Stimulated activated CD8-positive, alpha-beta memory T cell treated with anti-CD3 and anti-CD28 coated beads, Interleukin-4, amount 100 ng/mL, for 4 hours (primary cell): ENCODE measurements at places on chromosomes 7 and 10.

GRCh38 chr7:106134241-106134640 is 22.1 kb upstream of the SYPL1 start:
- DNase-seq: no peak

DNA sequence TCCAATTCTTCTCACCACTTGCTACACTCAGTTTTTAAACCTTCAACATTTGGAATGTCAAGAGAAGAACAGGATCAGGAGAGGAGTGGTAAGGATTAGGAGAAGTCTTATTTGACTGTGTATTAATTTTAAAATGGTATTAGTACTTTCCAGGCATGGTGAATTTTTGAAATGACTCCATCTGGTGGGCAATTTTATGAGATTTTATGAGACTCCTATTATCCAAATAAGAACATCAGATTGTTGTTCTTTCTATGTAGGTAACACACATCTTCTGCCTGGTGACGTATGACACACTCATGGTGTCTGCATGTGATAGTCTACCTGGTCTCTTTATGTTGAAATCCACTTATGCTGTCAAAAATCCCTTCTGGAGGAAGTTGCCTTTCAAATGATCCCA is 51.0 kb downstream of the SLC13A1 start:
- DNase-seq: no peak

DNA sequence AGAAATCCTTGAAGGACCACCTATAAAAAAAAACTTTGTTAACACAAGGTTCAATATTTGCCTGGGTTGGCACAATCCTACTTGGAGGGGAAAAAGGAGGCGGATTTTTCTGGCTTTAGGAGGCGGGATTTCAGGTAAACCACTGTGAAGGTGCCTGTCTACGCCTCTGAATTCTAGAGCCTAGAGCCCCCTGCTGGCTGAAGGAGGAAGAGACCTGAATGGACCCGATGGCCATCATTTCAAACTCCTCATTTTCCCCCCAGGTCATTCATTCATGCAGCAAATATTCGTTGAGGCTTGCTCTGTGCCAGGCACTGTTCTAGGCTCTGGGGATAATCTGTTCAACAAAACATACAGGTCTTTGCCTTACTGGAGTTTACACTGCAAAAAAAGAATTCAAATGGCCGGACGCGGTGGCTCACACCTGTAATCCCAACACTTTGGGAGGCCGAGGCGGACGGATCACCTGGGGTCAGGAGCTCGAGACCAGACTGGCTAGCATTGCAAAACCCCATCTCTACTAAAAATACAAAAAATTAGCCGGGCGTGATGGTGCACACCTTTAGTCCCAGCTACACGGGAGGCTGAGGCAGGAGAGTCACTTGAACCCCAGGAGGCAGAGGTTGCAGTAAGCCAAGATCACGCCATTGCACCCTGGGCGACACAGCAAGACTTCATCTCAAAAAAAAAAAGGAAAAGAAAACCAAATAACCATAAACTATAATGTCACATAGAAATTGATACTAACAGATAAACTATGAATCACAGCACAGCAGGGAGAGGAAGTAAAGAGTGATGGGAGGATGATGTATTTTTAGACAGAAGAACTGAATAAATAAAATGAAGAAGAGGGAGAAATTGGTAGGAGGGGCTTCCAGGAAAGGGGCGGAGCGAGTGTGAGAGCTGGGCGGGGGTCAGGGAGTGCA is 90.1 kb upstream of the NFE2L3 start:
- peak; percentile 57 for DNase-seq

DNA sequence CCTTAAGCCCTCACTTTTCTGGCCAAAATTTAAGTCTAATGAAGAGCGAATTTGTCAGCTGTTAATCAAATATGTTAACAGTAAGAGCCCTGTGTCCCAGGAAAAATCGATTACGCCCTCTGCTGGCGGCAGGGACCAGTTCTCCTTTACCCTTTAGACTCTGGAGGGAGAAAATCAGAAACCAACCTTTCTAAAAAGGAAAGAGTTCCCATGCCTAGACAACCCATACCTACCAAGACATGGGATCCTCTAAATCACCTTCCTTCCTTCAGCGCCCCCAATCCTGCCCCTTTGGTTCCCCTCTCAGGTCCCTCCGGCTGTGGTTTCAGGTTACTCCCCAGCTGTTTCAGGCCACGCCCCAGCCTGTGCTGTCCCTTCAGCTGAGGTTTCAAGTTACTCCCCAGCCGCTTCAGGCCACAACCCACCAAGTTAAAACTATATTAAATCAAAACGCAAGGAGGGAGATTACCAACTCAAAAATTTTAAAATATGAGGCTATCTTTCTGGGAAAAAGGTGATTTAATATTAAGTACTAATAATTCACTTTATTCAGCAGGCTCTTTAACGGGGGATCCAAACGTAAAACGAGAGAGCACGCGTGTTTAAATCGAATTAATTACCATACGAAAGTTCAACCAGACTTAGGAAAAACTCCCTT is 1.4 kb upstream of the AKR1B15 start:
- peak; percentile 51 for DNase-seq

DNA sequence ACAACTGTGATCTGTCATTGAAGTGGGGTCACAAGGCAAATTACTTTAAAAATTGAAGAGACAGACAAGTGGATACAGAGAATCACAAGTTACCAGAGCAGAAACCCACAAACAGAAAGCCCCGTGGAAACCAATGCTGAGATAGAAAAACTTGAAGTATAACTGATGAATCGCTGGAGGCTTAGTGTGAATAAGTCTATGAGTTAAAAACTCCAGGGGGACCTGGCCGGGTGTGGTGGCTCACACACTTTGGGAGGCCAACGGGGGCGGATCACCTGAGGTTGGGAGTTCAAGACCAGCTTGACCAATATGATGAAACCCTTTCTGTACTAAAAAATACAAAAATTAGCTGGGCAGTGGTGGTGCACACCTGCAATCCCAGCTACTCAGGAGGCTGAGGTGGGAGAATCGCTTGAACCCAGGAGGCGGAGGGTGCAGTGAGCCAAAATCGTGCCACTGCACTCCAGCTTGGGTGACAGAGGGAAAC is 69.7 kb upstream of the ZNRF2 start:
- no peak for DNase-seq

GRCh38 chr7:158362001-158362400 is 225.6 kb downstream of the PTPRN2 start:
- DNase-seq: no peak

- no peak for DNase-seq
Measured at GRCh38 chr7:5692112-5692844, 89.2 kb downstream of the RNF216 start.

DNA sequence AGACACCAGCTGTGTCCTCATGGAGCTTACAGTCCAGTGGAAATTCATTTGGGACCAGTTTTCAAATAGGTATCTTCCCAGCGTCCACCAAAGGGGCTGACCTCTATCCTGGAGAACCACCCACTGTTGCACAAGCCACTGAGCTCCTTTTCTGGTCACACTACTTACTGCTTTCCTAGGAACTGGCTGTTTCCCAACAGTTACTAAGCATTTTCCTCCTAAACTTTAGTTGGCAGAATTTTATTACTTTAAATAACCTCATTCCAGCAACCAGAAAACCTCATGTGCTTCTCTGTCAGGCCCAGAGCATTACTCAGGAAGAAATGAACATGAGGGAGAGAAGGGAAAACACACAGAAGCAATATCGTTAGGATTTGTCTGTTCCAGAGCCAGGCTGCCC is 183.1 kb downstream of the GPAM start:
- no peak for DNase-seq

DNA sequence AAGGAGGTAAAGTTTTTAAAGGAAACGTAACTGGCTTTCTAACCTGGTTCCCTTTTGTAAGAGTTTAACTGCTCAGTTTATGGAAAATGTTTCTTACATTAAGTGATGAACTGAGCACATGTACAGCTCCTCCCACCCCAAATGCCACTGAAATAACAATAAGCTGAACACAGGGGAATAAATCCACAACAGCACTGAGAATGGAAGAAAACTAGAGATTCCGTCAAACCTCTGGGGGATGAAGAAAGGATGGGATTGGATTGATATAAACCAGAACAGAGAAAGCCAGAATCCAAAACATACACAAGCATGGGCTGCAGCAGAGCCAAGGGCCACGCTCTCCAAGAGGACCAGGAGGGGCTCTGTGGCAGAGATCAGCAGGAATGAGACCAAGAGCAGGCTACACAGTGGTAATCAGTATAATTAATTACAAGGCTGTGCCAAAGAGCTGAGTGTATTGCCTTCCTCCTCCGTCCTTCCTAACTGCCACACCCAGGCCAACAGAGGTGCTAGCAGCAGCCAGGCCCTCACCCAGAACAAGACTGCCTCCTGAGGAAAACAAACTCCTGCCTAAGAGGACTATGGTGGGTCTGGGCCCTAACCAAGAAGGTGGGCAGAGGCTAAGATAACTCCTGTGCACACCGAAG is 73.9 kb downstream of the KIAA1549 start:
- no peak for DNase-seq

- DNase-seq: no peak
Measured at GRCh38 chr7:32658034-32658433, 162.7 kb downstream of the AVL9 start.

DNA sequence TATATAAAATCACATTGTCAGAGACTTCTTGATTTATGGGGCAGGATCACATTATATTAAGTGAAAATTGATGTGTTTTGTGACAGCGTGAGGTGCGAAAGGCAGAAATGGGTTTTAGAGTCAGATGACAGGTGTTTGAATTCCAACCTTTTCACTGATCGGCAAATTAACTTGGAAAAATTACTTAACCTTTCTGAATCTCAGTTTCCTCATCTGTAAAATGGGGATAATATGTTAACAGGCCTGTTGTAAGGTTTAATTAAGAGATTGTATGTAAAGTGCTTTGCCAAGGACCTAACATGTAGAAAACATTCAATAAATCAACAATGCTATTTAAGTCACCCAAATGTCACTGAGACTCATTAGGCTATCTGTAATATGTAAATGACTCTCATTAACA is 221.2 kb upstream of the LYZL1 start:
- no peak for DNase-seq

- DNase-seq: no peak
Measured at GRCh38 chr10:71562904-71563303, 156.7 kb downstream of the C10orf105 start.

- DNase-seq: no peak
Measured at GRCh38 chr10:19816411-19817230, at the start of gene PLXDC2. Gene PLXDC2 (plus strand): TSS chr10:19816432.

- DNase-seq: no peak
Measured at GRCh38 chr10:79610601-79611191, at the start of gene SFTPA1. Gene SFTPA1 (plus strand): TSS chr10:79610939. CDS start chr10:79611826, 887 bp downstream.

DNA sequence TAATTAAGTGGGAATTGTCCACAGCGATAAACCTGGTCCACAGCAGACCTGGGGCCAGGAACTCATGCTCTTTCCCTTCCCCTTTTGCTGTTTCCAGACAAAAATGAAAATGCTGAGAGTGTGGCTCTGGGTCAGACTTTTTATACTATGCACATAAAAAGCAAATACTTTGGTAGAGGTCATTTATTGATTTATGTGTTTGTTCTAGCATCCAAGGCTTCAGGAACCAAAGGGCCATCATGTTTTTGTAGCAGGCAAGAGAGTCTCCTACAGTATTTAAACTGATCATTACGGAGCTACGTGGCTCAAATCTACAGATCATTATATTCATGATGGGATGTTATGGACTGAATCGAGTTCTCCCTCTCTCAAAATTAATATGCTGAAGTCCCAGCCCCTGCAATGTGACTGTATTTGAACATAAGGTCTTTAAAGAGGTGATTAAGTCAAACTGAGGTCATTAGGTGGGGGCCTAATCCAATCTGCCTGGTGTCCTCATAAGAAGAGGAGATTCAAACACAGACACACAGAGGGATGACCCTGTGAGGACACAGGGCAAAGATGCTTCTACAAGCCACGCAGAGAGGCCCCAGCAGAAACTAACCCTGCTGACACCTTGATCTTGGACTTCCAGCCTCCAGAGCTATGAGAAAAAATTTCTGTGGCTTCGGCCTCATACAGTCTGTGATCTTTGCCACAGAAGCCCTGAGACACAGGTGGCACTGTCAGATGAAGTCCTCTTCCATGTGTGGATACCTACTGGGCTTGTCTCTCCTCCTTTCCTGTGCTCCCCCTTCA is 46.1 kb upstream of the RNF32 start:
- DNase-seq: no peak

DNA sequence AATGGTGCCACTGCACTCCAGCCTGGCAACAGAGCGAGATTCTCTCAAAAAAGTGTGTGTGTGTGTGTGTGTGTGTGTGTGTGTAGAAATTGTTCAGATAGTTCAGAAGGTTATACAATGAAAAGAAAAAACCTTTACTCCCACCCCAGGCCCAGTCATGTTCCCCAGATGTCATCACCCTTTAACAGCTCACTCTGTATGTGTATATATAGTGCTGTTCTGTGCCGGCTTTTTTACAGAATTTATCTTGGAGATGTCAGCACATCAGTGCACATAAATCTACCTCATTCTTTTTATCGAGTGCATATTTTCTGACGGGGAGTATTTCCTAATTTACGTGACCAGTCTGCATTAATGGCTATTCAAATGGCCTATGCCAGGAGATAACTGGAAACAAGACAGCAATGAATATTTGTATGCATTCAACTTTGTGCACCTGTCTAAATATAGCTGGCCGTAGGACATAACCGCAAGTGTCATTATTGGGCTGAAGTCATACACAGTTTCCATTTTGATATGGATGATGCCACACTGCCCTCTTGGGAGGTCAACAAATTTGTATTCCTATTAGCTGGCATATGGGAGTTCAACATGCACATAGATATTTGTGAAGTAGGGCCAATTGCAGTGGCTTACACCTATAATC is 11.7 kb downstream of the NIPSNAP2 start:
- no peak for DNase-seq

DNA sequence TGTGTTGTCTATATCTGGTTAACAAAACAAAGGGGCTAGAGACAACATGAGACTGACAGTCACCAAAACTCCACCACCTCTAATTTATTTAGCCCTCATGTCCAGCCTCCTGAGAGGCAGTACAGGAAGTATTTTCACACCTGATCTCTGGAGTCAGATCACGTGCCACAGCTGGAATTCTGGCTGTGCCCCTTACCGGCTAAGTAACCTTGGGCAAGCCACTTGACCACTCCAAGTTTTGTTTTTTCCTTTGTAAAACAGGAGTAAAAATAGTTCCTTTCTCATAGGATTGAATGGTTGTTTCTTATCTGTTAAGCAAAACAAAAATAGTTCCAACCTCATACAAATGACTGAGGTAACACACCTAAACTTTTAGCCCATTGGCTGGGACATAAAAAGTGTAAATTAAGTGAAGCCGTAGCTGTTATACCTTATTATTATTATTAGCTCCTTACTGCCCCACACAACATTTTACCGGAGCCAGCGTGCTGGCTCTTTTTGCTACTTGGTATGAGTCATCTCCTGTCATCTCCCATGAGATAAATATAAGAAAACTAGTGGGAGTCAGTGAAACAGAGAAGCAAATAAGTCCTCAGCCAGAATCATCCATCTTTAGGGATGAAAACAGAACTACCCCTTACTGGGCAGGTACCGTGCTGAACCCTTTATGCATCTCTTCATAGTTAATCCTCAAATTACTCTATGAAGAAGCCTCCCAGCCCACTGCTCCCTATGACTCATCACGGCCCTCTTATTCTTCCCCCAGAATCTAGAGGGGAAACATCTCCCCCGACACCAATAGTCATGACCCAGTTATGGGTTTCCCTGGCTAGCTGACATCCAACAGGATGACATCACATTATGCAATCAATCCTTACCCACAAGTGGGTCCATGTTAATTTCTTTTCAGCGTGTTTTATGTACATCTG is 44.9 kb downstream of the PPP1R3C start:
- DNase-seq: no peak

- DNase-seq: no peak
Measured at GRCh38 chr7:93985101-93985500, 19.1 kb downstream of the BET1 start.

GRCh38 chr10:71243756-71244395 is 31.5 kb downstream of the UNC5B start:
- no peak for DNase-seq
